Activated CD4-positive, alpha-beta T cell treated with anti-CD3 and anti-CD28 coated beads for 24 hours (primary cell): ENCODE measurements at places on chromosomes 11 and 22.

DNA sequence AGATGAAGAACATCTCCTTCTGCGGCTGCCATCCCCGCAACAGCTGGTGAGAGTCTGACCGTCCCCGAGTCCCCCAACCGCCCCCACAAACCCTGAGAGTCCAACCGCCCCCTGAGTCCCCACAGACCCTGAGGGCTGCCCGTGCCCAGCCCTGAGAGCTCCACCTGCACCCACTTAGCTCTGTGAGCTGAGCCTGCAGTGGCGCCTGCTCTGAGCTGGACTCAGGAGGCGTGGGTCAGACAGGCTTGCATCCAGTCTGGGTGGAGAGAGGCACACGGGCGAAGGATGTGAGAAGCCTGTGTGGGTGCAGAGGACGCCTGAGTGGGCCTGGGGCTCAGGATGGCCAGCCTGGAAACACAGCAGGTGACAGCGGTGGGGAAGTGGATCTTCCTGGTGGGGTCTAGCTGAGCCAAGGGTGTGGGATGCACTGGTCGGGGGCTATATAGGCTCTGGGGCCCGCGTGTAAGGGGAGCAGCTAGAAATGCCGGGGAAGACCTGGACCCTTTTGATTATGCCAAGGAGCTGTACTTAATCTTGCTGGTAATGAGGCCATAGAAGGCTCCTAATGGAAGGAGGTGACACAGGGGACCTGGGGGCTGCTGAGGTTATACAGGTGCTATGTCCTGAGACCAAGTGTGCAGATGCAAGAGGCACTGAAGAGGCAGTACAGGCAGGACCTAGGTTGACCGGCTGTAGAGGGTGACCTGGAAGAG, 6.5 kb downstream of the MAPK8IP2 start:
- DNase-seq: no peak

- no peak for DNase-seq
These were observed 93.0 kb downstream of the SWAP70 start for GRCh38 chr11:9756878-9757277.

DNA sequence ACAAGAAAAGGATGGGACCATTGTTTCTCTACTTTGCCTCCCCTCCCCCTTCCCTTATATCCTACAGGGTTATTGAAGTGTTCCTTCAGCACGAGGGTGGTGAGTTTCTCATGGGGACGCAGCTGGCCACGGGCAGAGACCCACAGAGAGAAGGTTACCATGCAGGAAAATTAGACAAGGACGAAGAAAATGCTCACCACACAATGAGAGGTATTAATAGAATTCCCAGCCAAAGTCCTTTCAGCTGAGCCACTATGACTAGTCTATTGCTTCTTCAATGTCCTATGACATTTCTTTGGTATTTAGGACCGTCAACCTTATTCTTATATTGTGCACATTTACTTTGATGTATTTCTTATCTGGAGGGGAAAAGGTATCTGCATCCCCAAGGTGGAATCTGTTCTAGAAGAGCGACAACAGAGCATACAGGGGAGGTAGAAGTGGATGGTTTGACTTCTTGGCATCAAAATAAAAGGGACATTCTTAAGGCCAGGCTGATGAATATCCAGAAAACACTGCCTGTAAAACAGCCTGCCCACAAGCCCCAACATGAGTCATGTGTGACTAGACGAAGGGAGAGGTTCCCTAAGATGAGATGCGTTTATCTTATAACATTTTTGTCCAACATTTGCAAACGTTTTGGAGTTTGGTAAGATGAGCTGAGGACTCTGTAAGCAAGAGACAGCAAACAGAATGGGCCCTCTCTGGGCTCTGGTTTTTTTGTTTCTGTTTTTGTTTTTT, 209.8 kb upstream of the NARS2 start:
- DNase-seq: no peak

DNA sequence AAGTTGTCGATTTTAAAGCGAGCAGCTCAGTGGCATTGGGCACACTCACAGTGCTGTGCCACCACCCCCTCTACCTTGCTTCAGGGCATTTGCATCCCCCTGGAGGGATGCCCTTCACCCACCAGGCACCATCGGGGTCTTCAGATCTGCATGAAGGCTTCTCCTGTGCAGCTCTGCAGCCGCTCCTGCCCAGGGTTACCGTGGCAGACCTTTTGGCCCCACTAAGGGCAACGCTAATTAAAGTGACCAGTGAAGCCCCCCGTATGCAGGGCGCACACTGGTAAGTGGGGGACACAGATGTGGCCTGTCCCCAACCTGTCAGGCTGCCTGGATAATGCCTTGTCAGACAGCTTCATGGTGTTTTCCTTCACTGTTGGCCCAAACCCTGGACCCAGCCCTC, 1117.7 kb downstream of the BRD1 start:
- no peak for DNase-seq

GRCh38 chr11:95149651-95150364, 60.2 kb downstream of the ENDOD1 start:
- no peak for DNase-seq

GRCh38 chr22:46432164-46433068, 96.9 kb downstream of the TRMU start:
- DNase-seq: no peak

GRCh38 chr11:116842909-116843308, 5.5 kb upstream of the APOA1 start:
- DNase-seq: no peak

GRCh38 chr11:8731647-8732323, 49.2 kb downstream of the RPL27A start:
- no peak for DNase-seq

DNA sequence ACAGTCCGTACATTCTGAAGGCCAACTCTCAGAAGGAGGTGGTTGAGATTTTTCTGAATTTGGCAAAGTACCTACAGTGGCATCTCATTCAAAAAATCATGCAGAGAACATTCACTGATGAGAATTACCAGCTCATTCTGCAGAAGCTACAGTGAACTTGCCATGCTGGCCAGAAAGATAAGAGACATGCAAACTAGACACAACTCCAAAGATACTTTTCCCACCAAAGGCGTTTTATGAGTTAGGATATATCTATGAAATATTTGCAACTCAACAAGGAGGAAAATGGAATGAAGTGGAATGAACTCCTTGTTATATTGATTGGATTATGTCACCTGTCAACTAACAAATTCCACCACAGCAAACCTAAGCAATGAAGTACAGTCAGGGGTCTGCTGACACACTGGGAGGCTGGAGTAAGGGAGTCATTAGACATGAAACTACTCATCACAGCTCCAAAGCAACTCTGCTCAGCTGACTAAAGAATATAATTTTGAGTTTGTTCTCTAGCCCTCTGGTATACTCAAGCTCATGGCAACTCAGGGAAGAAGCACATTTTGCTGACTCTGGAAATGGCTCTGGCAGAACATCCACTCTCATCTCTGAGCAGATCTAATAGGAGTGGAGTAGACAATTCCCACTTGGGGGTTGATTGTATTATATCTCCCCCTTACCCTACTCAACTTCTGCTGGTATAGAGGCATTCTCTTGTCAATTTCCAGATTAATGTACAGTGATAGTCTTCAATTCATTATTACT, 22.9 kb downstream of the MAML2 start:
- DNase-seq: no peak
